ENCODE measurements at places on chromosomes 6 and 20. TPM values are rescaled to one million over a fixed set of nuclear protein-coding genes. Genes with fewer than 3 reads are reported as not detected.

TP53TG5 gene
- not detected for total RNA-seq

FKBP1C gene
- 0.29 TPM for total RNA-seq

GRCh38 chr6:134523903-134524650 lies 206.2 kb upstream of the SGK1 start:
- H3K27me3 ChIP-seq = no peaks in the 10 kb centered on the region
- H3K4me3 ChIP-seq = no peak overlapping the region
- H3K36me3 ChIP-seq = no peaks in the 10 kb centered on the region
- no peaks in the 10 kb centered on the region for H3K4me1 ChIP-seq

- DNase-seq = no peak
- no peak overlapping the region for H3K4me3 ChIP-seq
- H3K36me3 ChIP-seq = no peaks in the 10 kb centered on the region
- peaks cover 7% of the 10 kb centered on the region for H3K27me3 ChIP-seq
Measured at GRCh38 chr6:155200012-155200411, 63.8 kb upstream of the CLDN20 start.

DNA sequence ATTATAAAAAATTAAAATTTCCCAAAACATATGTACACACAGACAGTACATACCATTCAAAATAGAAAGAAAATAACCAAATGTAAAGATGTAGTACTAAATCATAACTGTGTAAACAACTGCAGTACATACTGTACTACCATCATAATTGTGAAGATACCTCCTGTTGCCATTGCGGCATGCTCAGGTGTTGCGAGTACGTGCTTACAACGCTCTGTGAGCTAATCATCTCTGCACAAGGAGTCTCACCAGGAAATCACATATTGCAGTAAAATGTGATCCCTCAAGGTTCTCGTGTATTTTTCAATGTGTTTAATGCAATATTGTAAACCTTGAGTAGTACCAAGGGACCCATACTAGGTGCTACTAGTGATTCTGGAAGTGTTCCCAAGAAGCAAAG lies 22.9 kb downstream of the ASIP start:
- no peak overlapping the region for H3K27ac ChIP-seq
- H3K4me1 ChIP-seq = peaks cover 4% of the 10 kb centered on the region
- DNase-seq = no peak

DNA sequence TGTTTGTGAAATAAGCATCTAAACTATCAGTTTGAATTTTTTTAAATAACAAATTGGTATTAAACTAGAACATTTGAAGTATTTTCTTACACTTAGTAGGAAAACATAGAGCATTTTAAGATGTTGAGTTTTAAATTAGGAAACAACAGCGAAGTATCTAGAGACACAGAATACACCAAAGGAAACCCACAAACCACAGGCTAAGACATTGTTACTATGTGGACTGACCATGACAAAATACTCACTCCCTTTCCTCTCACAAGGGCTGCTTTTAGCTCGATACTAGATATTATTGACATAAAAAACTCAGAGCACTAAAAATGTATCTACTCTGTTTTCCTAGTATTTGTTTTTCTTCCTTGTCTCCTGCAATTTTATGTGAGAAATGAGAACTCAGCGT lies 266.0 kb upstream of the CITED2 start:
- H3K27me3 ChIP-seq = no peaks in the 10 kb centered on the region
- peaks cover 5% of the 10 kb centered on the region for H3K4me1 ChIP-seq
- no peak overlapping the region for H3K27ac ChIP-seq
- no peak overlapping the region for H3K4me3 ChIP-seq
- H3K36me3 ChIP-seq = no peaks in the 10 kb centered on the region

GRCh38 chr20:31836853-31837608 lies 8.4 kb downstream of the FOXS1 start:
- no peak for DNase-seq
- H3K27ac ChIP-seq = no peak overlapping the region
- no peak overlapping the region for H3K4me3 ChIP-seq
- H3K4me1 ChIP-seq = peaks cover 35% of the 10 kb centered on the region

DNA sequence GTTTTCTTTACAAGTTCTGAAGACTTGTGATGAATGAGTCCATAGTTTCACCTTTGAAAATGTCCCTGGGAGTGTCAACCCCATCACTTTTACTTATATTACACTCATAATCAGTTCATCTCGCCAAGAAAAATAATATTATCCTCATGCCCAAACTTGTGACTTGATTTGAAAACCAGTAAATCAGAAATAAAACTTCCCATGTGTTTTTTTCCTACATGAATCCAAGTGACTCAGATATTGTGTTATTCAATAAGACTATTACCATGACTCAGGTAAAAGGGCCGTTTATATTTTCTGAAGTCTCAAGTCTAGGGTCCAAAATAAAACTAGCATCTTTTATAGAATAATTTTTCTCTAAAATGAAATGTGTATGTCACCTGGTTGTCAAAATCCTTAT lies 15.8 kb upstream of the CYP24A1 start:
- H3K27ac ChIP-seq = no peak overlapping the region
- H3K4me3 ChIP-seq = no peak overlapping the region
- H3K4me1 ChIP-seq = no peaks in the 10 kb centered on the region
- no peak for DNase-seq
- no peaks in the 10 kb centered on the region for H3K36me3 ChIP-seq

PCK1 gene
- 0.73 TPM for total RNA-seq

- H3K27me3 ChIP-seq = peaks cover 15% of the 10 kb centered on the region
- peaks cover 10% of the 10 kb centered on the region for H3K4me1 ChIP-seq
- no peak overlapping the region for H3K27ac ChIP-seq
- H3K36me3 ChIP-seq = no peaks in the 10 kb centered on the region
Measured at GRCh38 chr20:38875175-38875993, 50.8 kb upstream of the FAM83D start.

COL9A1 gene
- total RNA-seq = 0.13 TPM

DNA sequence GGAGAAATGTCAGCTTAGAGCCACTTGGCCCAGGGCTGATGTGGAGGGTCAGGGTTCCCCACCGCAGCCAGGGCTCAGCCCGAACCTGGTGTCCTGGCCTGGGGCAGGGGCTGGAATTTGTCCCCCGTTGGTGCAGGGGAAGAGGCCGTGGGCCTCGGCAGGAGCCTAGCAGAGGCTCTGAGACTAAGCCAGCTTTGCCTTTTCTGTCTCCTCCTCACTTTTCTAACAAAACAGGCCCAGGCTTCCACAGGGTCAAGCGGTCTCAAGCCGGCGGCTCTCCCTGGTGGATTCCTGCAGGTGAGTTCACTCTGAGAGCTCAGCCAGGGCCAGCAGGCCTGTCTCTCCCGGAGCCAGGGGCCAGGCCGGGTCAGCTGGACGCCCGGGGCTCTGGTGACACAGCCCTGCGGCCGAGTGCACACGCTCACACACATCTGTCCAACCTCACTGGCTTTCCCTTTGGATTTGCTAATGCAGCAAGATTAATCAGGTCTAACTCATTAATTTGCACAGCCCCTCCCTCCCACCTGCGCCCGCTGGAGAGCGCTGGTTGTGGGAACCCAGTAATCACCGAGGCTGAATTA lies 2.9 kb upstream of the CHRNA4 start:
- peaks cover 8% of the 10 kb centered on the region for H3K27me3 ChIP-seq
- H3K4me3 ChIP-seq = no peak overlapping the region
- no peaks in the 10 kb centered on the region for H3K36me3 ChIP-seq
- peaks cover 25% of the 10 kb centered on the region for H3K4me1 ChIP-seq
- H3K27ac ChIP-seq = no peak overlapping the region

TBXT gene
- total RNA-seq = not detected

CST2 gene
- not detected for total RNA-seq

LAMA5 gene
- 86.4 TPM for total RNA-seq

CST1 gene
- not detected for total RNA-seq

GRCh38 chr6:50264995-50265571 lies 215.4 kb upstream of the DEFB112 start:
- H3K4me3 ChIP-seq = no peak overlapping the region
- H3K4me1 ChIP-seq = no peaks in the 10 kb centered on the region

CD83 gene
- total RNA-seq = 3.2 TPM

- peaks cover 16% of the 10 kb centered on the region for H3K27me3 ChIP-seq
- DNase-seq = no peak
Measured at GRCh38 chr20:51132279-51132678, 109.4 kb upstream of the KCNG1 start.

Measured in K562 (cell line).